Nephron progenitor cell (in vitro differentiated cells): ENCODE measurements at places on chromosomes 2 and 18.

DNA sequence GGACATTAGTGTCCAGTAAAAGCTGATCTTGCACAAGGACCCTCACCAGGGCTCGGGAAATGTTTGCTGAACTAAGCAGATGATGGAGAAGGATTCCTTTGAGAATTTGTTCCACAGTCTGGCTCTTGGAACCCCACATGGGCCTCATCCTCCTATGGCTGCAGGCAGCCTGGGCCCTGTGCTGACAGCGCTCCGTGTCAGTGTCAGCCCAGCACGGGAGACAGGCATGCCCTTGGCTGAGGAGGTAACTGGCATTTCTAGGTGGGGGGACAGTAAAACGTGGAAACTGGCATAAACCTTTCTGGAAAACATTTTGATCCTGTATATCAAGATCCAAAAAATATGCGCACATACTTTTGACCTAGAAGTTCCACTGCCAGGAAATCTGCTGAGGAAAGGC is 10.5 kb downstream of the PTMA start:
- no peak for DNase-seq
- peaks cover 57% of the 10 kb centered on the region for H3K4me1 ChIP-seq
- no peaks in the 10 kb centered on the region for H3K36me3 ChIP-seq
- H3K4me3 ChIP-seq, result no peak overlapping the region

DNA sequence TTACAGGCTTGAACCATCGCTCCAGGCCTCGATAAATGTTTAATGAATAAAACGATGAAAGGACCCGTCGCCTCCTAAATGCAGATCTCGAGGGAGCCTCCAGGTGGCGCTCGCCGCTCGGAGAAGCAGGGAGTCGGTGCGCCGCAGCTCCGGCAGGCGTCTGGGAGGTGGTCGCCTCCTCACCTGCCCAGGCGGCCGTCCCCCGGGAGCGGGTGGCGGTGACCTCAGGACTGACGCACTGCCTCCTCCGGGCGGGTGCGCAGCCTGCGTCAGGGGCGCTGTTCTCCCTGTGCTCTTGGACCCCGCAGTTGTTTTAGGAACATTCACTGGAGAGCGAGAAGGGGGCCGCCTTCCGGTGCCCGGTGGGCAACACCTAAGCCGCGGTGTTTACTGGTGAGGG is 38.6 kb upstream of the POLE4 start:
- peak overlapping the region; percentile 69 for H3K4me3 ChIP-seq
- peak; percentile 90 for DNase-seq
- no peak overlapping the region for H3K27ac ChIP-seq
- peaks cover 41% of the 10 kb centered on the region for H3K27me3 ChIP-seq
- H3K4me1 ChIP-seq, result no peaks in the 10 kb centered on the region
- H3K36me3 ChIP-seq, result no peaks in the 10 kb centered on the region

GRCh38 chr2:36480636-36481035 is 117.3 kb downstream of the FEZ2 start:
- no peak overlapping the region for H3K4me3 ChIP-seq
- H3K27ac ChIP-seq, result peak overlapping the region; percentile 25
- no peak for DNase-seq
- H3K27me3 ChIP-seq, result peaks cover 4% of the 10 kb centered on the region

- H3K27ac ChIP-seq, result peak overlapping the region; percentile 84
- H3K4me1 ChIP-seq, result peaks cover 41% of the 10 kb centered on the region
- H3K36me3 ChIP-seq, result peaks cover 4% of the 10 kb centered on the region
- H3K4me3 ChIP-seq, result no peak overlapping the region
- peak; percentile 31 for DNase-seq
Measured at GRCh38 chr18:2881088-2881839, 34.5 kb downstream of the EMILIN2 start.

DNA sequence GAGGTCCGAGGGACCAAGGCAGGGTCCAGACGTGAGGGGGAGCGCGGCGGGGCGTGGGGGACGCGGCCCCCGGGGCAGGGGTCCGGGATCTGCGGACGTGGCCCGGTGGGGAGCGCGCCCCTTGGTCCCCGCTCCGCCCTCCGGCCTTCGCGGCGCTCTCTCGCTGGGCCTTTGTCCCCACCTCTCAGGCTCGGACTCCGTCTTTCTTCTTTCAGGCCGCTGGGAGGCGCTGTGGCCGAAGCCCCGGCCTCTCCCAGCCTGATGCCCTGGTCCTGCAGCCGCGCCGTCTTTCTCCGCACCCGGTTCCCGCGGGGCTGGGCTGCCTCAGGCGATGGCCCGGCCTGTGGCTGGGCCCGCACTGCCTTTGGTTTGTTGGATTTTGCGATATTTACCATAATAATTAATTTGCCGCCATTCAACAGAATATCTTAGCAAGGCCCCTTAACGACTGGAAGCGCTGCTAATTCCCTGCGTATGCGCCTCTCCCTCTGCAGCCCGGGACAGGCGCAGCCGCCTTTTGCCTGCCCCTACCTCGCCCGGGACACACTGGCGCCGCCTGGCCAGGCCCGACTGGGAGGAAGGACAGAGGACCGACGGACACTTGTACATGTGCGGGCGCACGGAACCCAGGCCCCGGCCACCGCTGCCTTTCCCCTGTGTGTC is 10.8 kb downstream of the SIX3 start:
- no peaks in the 10 kb centered on the region for H3K36me3 ChIP-seq
- H3K27ac ChIP-seq, result no peak overlapping the region
- H3K27me3 ChIP-seq, result peaks cover 100% of the 10 kb centered on the region
- peak overlapping the region; percentile 43 for H3K4me3 ChIP-seq
